ENCODE measurements at places on chromosomes 5 and 9.
A peak's percentile ranks its signal among the peaks of the same experiment; 100 is the strongest.

DNA sequence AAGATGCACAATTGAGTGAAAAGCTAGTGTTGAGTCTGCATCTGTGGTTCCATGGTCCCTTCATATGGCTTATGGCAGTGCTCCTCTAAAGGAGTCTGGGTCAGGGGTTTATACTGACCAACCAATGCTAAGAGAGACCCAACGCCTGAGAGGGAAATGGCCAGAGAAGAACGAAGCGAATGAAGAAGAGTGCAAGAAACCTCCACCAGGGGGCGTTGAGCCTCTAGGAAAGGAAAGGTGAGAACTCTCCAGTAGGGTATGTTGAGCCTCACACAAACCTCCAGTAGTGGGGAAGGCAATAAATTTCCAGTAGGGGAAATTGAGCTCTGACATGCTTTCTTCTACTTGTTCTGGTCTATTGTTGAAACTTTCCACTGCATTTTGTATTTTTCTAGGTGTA, 470.6 kb downstream of the PRDM9 start:
- no peak for DNase-seq

GRCh38 chr5:115838885-115839518, 2.4 kb downstream of the ATG12 start:
- DNase-seq, result peak; percentile 51

GRCh38 chr9:136426787-136427186, 12.9 kb downstream of the INPP5E start:
- DNase-seq, result no peak

GRCh38 chr9:126689027-126689825, 75.5 kb downstream of the LMX1B start:
- no peak for DNase-seq

GRCh38 chr5:163894645-163895044, 389.2 kb downstream of the MAT2B start:
- DNase-seq, result peak; percentile 11

DNA sequence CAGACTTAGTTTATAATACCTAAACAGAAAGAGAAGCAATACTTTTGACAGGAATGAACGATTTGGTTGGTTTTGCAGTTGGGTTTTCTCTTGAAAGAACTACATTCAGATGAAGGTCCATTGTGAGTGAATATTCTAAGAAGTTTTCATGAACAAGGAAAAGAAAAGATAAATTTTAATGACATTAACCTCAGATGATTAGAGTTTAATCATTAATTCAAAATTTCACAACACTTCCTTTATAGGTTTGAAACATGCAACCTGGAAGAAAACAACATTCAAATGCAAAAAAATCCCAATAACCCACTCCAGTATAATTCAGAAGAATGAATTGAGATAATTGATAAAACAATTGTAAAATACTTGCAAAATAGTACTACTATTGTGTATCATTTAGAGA, 23.8 kb downstream of the EQTN start:
- DNase-seq, result no peak

GRCh38 chr9:93422977-93423616, 28.4 kb upstream of the FAM120A start:
- no peak for DNase-seq

GRCh38 chr9:132694144-132694543, 23.9 kb downstream of the GTF3C4 start:
- DNase-seq, result no peak

DNA sequence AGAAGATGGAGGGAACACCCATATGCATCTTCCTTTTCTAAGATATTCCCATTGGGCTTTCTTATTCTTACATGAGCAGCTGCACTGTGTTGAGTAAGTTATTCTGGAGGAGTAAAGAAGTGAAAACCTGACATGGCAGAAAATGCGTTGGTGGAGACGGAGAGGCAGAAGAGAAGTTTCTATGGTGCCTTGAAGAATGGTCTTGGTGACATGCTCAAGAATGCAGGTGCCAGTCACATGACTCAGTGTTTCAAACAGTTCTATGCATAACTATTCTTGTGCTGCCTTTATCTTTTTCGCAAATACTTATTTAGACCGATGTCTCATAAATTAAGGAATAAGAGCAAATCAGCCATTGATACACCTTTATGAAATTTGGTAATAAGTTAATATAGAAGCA, 377.8 kb upstream of the IRX2 start:
- no peak for DNase-seq
